ENCODE measurements at places on chromosomes 13 and 19.

DNA sequence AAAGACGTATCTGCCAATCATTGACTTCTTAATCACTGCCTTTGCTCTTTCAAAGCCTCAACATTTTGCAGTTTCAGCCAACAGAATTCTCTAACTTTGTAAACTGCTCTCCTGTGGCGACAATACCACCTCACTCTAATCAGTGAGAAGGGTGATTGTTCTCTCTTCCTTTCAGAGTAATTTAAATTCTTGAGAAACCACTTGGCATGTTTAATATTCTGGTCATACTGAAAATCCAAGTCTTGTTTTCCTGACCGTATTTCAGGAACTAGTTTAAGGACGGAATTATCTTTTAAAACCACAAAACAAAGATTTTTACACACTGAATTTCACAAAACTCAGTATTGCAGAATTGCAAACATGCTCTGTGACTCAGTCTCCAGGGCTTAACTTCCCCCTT is 5.2 kb upstream of the CDC16 start:
- no peak for DNase-seq

GRCh38 chr13:30735872-30736175 is 481 bp downstream of the ALOX5AP start:
- no peak for DNase-seq

DNA sequence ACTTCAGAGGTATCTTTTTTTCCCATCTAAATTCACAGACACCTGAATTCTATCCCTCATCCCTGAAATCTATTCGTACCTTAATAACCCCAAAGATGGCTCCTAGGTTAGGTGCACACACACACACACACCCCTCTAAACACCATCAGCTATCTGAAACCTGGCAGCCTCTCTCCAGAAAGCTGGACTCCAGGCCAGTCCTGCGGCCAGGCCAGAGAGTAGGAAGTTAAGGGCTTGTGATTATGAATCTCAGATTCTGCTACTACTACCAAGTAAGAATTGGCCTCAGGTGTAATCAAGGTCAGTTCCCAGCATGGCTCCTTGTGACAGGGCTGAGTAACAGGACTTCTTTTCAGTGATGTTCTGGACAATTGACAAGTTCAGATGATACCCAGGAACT is 244.2 kb upstream of the SERP2 start:
- DNase-seq, result no peak

DNA sequence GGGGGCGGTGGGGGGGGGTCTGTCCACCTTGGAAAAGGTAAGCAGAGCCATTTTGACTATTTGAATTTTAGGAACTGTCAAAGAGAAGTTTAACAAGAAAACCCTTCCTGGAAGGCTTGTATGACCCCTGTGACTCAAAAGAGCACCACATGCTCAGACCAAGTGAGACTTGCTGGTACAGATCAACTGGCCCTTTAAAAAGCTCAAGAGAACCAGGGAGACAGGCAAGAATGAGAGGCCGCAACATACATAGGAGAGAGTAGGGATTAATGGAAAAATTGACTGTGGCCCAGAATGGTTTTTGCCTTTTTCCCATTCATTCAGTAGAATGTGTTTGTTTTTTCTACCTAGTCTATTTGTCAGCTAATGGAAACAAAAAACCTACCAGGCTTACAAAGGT is 26.2 kb upstream of the ATP8A2 start:
- DNase-seq, result no peak

DNA sequence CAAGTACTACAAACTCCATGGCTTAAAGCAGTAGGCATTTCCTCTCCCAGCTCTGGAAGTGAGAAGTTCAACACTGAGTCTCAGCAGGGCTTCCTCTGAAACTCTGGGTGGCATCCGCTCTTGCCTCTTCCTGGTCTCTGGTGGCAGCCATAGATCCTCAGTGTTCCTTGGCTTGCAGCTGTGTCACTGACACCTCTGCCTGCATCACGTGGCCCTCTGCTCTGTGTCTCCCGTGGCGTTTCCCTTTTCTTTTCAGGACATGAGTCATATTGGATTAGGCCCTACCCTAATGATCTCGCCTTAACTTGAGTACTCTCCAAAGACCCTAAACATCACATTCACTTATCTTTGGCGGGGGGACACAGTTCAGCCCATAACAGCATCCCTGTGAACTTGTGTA is 466.7 kb downstream of the MYO16 start:
- no peak for DNase-seq

GRCh38 chr19:1961000-1961883 is 20.3 kb downstream of the CSNK1G2 start:
- no peak for DNase-seq

DNA sequence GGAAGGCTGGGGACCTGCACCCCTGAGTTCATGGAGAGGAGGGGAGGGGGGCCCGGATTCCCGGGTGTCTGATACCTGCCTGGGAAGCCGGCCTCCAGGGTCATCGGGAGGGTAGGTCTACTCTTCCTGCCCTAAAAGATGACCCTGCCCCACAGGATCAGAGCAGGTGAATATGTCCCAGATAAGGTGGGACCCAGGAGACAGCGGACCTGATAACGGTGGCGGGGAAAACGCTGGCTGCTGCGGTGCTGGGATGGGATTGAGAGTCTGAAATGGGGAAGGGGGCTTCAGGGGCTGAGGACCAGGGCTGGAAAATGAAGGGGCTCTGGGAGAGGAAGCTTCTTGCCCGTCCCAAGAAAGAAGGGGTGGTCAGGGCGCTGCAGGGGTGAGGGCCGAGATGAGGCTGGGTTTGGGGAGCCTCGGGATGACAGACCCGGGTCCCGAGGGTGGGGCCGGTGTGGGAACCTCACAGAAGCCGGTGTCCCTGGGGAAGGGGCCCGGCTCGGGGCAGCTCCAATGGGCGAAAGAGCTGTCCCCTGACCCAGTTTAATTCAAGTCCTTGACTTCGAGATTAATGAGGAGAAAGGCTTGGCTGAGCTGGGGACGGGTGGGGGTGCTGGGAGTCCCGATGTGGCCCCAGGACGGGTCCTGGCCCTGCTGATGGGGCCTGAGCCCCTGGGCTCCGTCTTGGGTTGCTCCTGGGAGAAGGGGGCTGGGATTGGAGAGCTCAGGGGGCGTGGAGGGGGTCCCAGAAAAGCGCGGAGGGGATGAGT is 823 bp downstream of the TTYH1 start:
- no peak for DNase-seq

DNA sequence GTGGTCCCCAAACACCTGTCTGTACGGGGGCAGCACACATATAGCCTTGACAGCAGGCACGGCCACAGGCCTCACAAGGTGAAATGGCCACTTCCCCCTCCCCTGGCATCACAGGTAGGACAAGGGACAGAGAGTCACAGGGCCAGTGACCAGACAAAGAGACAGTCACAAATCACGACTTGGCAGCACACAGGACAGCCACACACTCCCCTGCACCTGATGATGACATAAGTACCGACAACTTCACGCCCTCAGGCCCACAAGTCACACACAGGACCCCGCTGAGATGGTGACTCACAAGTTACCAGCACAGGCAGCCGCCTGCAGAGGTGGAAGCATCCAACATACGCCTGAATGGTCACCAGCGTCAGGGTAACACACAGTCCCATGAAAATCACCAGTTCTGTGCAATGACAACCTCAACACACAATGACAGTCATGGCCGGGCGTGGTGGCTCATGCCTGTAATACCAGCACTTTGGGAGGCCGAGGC is 16.5 kb downstream of the TYK2 start:
- no peak for DNase-seq

GRCh38 chr19:3851254-3852176 is 17.3 kb downstream of the ZFR2 start:
- DNase-seq, result no peak

DNA sequence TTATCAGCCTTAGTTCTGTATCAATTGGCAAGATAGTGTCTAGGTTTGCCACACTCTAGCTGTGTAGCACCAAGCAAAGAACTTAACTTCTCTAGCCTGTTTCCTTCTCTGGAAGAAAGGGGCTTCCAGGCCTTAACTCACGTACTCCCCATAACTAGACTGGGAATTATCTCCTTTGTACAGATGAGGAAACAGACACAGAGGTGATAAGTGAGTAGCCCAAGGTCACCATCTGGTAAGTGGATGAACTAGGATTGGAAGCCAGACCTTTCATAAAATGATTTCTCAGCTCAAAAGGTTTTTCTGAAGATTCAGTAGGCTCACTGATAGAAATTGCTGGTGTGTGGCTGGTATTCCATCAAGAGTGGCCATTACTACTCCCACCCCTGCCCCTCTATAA is 3.1 kb downstream of the ZNF428 start:
- no peak for DNase-seq

DNA sequence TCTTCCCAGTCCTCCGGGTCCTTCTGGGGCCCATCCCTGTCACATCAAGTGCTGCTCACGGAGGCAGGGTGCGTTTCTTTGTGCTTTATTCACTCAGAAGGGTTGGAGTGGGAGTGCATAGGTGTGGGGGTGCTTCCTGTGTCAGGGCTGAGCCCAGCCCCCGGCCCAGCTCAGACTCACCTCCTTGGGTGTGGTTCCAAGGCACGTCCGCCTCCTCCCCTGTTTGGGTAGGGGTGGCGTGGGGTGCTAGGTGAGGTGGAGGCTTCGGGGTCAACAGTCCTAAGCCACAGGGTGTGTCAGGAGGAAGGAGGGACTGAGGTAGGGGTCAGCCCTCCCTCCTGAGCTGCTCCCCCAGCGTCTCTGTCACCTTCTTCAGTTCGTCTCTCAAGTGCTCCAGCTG is 3.1 kb downstream of the CCER2 start:
- no peak for DNase-seq

DNA sequence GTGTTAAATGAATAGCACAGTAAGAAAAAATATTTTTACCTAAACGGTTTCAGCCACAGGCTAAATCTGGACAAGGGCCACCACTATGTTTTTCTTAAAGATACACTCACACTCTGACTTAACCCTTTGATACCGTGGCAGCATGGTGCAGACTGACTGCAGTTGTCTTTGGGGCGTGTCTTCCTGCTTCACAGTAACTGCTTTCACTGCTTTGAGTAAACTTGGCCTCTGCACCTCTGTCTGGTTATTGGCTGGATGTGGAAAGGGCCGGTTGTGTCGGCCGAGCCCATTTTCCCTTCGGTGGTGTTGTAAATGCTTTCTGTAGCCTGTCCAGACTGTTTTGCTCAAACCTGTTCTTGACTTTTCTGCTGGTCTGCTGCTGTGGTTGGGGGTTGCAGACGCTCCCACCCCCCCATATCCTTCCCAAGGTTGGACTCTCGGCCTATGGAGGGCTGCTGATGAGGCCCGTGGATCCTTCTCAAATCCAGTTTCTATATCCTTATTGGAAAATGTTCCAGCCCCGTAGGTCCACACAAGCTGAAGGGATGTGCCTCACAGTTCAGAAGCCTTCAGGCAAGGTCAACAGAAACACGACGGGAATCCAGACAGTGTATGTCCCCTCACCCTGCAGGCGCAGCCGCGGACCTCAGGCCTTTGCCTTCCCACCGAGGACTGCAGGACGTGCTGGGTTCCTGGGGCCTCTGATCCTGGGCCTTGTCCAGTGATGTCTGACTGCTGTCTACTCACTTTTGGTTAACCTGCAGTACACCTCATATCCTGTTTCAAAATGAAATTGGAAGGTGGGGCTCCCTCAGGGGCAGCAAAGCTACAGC is 90.2 kb upstream of the RNF113B start:
- no peak for DNase-seq

- DNase-seq, result no peak
Observed at GRCh38 chr13:75285310-75285709, 196.7 kb downstream of the TBC1D4 start.

- peak; percentile 5 for DNase-seq
Observed at GRCh38 chr13:74573654-74574053, 439.4 kb upstream of the KLF12 start.

DNA sequence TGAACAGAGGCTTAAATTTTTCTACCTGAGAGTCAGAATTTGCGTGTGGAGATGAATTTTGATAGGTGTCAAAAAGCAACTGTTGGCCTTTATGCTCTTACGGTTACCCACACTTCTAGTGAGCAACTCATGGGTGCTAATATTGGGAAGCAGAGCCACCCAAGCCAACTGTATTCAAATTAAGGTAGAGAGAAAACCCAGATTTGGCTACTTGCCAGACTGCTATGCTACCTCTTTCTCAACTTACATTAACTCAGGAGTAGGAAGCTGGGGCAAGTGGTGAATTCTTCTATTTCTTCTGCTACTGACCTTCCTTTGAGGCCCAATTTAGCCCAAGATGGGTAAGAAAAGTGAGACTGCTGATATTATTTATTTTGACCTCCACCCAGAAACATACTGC is 83.9 kb downstream of the OLFM4 start:
- DNase-seq, result no peak

DNA sequence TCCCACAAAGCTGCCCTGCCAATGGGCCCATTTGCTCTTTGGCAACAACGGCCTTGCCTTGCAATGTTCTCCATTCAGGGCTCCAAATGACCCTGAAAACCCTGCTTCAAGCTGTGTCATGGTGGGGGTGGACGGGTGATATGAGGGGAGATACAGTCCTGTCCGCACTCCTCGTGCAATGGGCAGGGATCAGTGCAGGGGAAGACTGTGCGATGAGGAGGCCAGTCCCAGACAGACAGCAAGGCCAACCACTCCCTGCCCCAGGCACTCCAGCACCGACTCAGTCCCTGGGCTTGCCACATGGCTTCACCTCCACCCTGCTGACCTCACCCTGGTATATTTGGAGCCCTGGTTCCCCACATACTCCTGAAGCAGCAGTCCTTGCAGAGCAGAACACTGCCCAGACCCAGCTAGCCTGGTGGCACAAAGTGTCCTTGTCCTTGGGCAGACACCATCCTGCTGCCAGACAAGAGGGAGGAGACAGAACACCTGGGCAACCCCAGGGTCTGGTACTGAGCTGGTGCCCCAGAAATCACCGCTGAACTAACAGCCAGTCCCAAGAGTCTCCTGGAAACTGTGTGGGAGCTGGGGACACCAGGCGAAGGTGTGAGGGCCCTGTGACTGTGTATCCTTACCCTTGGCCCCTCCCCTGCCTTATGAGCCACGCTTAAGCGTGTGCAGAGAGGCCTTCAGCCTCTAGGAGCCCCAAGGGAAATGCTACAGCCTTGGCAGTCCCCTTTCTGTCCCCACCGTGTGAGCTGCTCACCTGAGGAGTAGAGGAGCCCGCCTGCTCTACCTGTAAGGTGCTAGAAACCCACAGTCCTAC is 9.1 kb upstream of the SLC35E1 start:
- DNase-seq, result no peak

DNA sequence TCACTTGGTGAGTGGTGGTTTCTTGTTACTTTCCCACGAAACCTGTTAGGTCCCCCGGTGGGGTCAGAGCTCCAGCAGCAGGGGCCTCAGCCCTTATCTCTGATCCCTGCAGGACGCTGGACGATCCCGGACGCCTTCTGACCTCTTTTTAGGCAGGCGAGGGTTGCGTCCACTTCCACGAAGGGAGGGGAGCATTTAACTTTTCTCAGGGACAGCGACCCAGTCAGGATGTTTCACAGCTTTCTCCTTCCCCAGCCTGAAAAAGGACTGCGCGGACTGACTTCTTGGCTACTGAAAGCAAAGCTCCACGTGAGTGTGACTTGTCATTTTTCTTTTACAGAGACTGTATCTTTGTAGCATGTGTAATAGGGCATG is 692 bp downstream of the ZNF234 start:
- peak; percentile 1 for DNase-seq

DNA sequence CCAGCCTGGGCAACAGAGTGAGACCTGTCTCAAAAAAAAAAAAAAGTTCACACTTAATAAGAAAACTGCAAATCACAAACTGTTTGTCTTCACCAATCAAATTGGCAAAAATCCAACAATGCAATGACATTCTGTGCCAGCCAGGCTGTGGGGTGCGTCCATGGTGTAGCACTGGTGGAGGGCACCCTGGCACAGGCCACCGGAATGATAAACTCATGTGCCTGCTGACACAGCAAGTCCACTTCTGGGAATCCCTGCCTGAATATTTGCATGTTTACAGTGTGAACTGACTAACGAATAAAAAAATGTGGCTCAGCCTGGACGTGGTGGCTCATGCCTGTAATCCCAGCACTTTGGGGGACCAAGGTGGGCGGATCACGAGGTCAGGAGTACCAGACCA is 1.6 kb upstream of the LRRC25 start:
- no peak for DNase-seq
